ENCODE measurements at places on chromosomes 7 and 10.

- DNase-seq: peak; percentile 77
These were observed 91.3 kb downstream of the PARD3 start for GRCh38 chr10:34723750-34724149.

DNA sequence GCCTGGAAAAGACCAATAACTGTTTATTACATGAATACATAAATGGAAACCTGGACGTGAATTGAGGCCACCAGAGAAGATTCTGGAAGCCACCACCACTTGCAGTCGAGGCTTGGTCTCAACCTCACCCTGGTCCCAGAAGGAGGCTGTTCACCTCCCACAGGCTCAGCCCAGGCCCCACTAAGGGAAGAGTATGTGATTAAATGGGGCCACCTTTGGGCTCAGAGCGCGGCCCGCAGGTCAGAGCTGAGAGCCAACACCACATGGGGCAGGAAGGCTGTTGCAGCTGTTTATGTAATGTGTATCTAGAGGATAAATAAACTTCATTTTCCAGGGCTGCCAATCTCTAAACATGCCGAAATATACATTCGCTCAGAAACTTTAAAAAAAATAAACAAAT is 17.6 kb upstream of the FGFR2 start:
- DNase-seq: no peak

GRCh38 chr7:31411416-31411815 is 70.9 kb upstream of the NEUROD6 start:
- DNase-seq: no peak

DNA sequence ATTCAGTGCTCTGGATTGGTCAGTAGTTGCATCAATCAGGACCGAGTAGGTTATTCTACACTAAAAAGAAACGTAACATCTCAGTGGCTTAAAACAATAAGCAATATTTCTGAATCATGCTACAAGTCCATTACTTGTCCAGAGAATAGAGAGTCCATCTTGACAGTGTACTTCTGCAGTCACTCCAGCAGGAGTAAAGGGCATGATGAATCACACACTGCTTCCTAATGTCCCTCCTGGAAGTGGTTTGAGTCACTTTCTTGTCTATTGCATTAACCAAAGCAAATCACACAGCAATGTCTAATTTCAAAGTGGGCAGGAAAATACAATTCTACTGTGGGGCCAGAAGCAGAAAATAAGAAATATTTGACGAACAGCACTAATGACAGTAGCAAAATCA is 124.8 kb downstream of the TSPAN12 start:
- peak; percentile 8 for DNase-seq

DNA sequence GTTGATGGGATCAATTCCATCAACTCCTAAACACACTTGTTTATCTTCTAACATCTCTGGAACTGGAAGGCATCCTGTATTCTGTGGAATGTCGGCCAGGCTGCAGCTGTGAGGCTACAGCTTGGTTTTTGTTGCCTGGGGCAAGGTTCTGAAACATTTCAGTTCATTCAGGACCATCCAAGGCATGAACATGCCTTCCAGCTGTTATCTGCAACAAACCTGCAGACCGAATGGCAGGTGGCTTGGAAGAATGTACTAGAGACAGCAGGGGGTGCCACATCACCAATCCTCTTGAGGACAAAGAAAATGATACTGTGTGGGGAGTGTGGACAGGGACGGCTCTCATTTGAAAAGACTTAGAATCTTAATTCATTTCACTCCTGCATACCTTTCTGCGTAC is 12.4 kb downstream of the PAPOLB start:
- peak; percentile 62 for DNase-seq

DNA sequence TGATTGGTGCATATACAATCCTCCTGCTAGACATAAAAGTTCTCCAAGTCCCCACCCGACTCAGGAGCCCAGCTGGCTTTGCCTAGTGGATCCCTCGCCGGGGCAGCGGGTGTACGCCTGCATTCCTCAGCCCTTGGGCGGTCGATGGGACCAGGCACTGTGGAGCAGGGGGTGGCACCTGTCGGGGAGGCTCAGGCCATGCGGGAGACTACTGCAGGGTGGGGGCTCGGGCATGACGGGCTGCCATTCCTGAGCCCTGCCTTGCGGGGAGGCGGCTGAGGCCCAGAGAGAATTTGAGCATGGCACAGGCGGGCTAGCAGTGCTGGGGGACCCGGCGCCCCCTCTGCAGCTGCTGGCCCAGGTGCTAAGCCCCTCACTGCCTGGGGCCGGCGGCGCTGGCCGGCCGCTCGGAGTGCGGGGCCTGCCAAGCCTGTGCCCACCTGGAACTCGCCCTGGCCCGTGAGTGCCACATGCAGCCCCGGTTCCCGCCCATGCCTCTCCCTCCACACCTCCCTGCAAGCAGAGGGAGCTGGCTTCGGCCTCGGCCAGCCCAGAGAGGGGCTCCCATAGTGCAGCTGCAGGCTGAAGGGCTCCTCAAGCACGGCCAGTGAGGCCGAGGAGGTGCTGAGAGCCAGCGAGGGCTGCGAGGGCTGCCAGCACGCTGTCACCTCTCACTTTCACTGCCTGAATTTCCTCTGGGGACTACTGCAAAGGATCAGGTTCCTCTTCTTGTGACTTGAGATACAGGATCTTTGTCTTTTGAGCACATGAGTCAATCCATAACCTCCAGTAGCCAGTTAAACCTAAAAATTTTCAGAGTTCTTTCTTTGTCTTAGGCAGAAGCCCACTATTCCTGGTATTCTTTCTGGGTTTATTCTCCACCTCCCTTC is 25.1 kb upstream of the ELOVL3 start:
- DNase-seq: no peak

GRCh38 chr7:149870274-149870673 is 3.5 kb upstream of the ATP6V0E2 start:
- DNase-seq: no peak

DNA sequence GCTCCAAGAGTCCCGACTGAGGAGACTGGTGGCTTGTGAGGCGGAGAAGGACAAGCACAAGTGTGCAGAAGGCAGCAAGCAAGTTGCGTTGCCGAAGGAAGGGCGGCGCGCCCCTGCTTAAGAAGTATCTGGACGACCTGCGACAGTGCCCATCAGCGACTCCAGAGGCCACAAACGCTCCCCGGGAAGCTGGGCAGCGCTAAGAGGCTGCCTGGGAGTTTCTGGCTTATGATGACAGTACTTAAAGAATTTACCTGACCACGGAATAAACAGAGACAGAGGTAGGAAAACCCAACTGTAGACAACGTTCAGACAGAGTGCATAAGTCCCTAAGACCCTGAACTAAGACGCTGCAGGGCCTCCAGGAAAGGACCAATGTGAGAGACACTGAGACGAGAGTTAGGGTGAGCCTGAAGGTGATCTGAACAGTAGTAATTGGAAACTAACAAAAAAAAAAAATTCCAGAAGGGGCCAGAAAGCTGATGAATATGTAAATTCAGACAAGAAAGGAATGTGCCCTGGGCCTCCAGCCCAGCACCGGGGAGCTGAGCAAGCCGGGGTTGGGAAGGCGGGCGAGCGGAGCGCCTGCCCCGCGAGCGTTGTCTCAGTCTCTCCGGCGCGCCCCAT is 1.0 kb downstream of the OSBPL3 start:
- DNase-seq: no peak

- DNase-seq: no peak
These were observed 195.1 kb upstream of the HABP2 start for GRCh38 chr10:113357681-113358300.

- DNase-seq: no peak
These were observed 205.8 kb upstream of the SHH start for GRCh38 chr7:156017916-156018700.

DNA sequence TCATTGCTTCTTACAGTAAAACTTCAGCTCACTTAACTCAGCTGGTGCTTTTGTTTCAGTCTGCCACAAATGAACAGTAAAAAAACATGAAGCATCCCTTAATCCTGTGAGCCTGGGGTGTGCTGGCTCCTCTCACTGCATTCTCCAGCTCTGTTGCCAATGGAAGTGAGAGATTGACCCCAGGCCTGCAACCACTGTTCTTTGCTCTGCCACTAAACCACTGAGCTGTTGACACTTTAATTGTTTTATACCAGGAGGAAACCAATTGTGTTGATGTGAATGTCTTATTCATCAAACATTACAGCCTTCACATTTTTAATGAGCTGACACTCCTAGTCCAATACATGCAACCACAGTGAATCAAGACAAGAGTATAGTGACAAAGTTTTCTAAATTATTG is 69.4 kb upstream of the FZD1 start:
- peak; percentile 32 for DNase-seq

Measured in EH (cell line).